Naive thymus-derived CD8-positive, alpha-beta T cell (primary cell): ENCODE measurements at places on chromosomes 12 and 14.

DNA sequence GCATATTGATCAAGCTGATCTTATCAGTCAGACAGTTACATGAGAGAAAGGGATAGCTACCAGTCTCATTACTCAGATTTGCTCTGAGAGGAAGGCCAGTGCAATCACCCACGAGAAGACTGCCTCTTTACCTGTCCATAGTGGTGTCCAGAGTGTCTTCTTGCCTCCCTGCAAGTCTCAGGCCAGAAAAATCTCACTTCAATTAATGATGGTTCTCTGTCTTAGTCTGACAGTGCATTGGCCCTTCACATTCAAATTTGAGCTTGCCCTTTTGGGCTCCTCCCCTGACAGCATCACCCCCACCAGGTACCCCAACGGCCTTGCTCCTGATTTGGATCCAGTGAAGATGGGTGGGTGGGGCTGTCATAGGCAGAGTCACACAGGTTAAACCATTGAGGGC, at the start of gene AICDA:
AICDA (minus strand) TSS at position 231 of the 400 bp plus-strand sequence; CDS start at position 139, 92 bp downstream.
- DNase-seq, result no peak

GRCh38 chr12:117149431-117149830, 40.8 kb downstream of the FBXO21 start:
- DNase-seq, result no peak

DNA sequence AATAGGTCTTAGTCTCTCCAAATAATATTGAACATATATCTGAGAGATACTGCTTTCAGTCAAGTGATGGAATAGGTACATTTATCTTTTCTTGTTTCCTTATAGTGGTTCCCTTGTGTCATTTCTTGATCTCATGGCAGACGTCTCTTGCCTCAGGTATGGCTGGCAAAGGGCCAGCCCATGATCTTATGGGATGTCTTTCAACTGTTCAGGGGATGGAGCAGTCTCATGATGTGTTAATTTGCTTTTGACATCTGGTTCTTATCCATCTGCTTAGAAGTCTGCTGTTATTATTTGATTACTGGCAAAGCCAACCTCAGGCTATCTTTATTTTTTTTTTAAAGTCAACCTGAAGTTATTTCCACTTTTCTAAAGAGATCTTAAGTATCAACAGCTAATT, 262.9 kb downstream of the TMEM117 start:
- DNase-seq, result no peak

GRCh38 chr12:34333337-34333736, 311.0 kb downstream of the ALG10 start:
- no peak for DNase-seq

- no peak for DNase-seq
Measured at GRCh38 chr14:75553157-75553556, 25.3 kb upstream of the FLVCR2 start.

DNA sequence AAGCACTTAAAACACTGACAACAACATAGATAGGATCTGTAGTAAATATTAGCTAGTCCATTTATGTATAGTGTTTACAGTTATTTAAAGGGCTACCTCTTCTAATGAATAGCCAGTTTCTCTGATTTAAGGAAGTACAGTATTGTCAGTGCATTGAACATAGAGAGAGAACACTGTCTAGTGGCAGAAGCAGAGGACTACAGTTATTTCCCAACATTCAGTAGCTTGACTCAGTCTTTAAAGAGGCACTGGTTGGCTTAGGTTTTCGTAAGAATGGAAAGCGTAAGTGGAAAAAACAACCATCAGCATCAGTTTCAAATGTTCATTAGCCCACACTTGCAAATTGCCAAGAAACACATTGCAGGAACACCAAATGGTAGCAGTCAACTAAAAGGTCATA, 125.0 kb upstream of the HMGA2 start:
- DNase-seq, result no peak

GRCh38 chr12:39393890-39394289, 49.0 kb downstream of the KIF21A start:
- no peak for DNase-seq

DNA sequence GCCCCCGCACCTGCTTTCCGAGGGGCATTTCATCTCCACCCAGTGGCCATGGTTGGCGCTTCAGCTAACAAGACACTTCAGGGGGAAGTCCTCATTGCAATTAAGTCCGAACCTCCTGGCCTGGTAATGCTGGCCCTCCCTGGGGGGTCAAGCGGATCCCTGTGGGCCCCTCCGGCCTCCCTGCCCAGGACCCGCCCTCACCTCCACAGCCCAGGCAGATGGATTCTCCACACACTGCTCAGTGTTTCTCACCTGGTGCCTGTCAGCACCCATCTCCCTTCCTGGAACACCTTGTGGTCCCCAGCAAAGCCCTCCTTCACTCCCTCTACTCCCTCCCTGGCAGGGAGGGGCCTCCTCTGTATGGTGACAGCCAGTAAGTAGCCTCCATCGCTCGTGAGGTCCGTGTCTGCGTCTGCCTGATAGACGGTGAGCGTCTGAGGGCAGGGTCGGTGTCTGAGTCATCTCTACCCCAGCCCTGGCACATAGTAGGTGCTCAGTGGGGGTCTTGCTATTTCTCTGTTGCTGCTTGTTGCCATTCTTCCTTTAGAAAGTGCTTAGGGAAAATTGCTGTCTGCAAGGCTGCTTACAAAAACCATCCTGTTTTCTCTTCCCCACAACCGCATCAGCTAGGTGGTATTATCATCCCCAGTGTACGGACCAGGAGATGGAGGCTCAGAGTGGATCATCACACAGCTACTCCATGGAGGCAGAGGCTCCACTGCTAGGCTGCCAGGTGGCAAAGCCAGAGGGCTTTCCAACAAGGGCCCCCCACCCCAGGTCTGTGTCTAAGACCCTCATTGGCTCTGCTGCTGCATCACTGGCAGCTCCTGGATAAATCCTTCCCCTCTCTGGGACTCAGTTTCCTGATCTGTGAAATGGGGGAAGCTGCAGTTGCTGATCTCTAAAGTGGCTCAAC, 39.7 kb upstream of the EML1 start:
- DNase-seq, result no peak

DNA sequence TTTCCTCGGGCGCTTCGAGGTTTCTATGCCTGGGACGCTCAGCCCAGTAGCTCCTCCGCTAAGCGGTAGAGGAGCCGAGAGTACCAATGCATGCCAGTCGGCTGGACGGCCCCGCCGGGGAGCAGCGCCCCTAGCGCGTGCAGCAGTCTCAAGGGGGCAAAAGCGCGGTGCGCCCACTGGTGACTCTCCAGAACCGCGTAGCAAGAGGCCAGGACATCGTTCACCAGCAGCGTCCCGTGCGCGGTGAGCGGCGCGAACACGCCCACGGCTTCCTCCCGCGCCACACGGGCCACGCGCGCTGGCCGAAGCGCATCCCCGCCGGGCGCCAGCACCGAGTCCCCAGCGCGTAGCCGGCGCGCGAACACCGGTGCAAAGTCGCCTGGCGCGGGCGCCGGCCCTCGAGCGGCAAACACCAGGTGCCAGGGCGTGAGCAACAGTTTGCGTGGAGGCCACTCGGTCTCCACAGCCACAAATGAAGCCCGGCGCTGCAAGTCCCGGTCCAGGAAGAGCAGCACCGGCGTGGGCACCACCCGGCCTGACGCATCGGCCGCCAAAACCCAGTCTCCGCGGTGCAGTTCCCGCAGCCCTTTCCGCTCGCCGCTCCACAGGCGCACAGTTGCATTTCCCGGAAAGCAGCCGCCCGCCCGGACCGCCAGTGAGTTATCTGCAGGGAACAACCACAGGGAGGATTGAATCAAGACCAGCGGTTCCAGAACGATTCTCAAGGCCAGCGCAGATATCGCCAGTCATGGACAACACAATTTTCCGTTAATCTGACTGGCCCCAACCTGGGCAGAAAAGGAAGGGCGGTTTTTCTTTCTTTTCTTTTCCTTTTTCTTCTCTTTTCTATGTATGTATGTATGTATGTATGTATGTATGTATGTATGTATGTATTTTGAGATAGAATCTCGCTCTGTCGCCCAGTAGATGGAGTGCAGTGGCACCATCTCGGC, 4.5 kb downstream of the DHH start:
- no peak for DNase-seq
